Glutamatergic neuron (in vitro differentiated cells): ENCODE measurements at places on chromosomes 7 and 10. TPM values are rescaled to one million over a fixed set of nuclear protein-coding genes. Genes with fewer than 3 reads are reported as not detected.

DNA sequence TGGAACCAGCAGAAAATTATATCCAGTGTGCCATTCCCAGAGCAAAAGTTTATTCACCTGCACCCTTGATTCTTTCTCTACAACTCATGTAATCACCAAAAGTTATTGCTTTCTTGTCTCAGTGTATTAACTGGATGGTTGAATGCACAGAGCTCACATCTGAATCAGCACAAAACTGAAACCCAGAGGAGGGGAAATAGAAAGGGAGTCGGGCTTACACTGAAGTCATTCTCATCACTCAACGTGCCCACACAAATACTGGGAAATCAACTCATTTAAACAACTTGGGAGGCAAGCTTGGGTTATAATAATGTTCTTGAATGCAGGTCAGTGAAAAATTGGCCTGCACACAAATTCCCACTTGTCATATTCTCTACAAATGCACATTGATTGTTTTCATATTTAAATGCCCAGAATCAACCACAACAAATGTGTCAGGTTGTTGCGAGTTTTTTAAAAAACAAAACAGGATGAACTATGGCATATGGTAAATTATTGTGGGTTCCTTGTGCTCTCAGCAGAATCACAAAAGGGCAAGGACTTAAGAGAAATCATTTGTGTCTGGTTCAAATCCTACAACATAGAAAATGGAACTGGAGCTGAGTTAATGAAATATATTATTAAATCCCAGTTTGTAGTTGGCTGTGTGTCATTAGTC is 125.9 kb upstream of the NOBOX start:
- no peak overlapping the region for H3K4me3 ChIP-seq
- DNase-seq, result no peak
- H3K4me1 ChIP-seq, result no peaks in the 10 kb centered on the region
- no peaks in the 10 kb centered on the region for H3K27me3 ChIP-seq
- no peak overlapping the region for H3K27ac ChIP-seq

Gene RASSF4
- 137 TPM for total RNA-seq

DNA sequence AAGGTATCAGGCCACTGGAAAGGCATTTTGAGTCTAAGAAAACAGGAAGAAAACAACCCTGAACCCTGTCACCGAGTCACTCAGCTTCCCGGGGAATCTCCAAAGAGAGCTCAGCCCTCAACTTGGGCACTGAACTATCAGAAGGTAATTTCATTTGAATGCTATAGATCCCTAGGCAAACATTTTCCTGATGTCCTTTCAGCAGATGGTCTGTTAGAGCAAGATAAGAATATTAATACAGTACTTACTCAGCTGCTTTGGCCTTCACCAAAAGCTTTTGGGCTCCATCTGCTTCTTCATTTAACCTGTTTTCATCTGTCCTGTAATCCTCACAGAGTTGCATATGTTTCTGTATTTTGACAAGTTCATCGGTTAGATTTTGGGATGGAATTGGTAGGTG is 34.2 kb upstream of the LAMB1 start:
- no peaks in the 10 kb centered on the region for H3K36me3 ChIP-seq
- H3K4me3 ChIP-seq, result no peak overlapping the region
- H3K27me3 ChIP-seq, result peaks cover 2% of the 10 kb centered on the region
- peaks cover 16% of the 10 kb centered on the region for H3K4me1 ChIP-seq

Gene ACHE
- 30.0 TPM for total RNA-seq

- DNase-seq, result no peak
- H3K4me3 ChIP-seq, result no peak overlapping the region
- peaks cover 2% of the 10 kb centered on the region for H3K27me3 ChIP-seq
- H3K4me1 ChIP-seq, result peaks cover 17% of the 10 kb centered on the region
- H3K36me3 ChIP-seq, result peaks cover 6% of the 10 kb centered on the region
These were observed 21.5 kb downstream of the RBM33 start for GRCh38 chr7:155665957-155666287.

Gene LAMB4
- total RNA-seq, result not detected

Gene PSD
- total RNA-seq, result 88.5 TPM

- H3K4me3 ChIP-seq, result no peak overlapping the region
- H3K4me1 ChIP-seq, result no peaks in the 10 kb centered on the region
- peaks cover 2% of the 10 kb centered on the region for H3K27me3 ChIP-seq
- DNase-seq, result no peak
- H3K27ac ChIP-seq, result no peak overlapping the region
- no peaks in the 10 kb centered on the region for H3K36me3 ChIP-seq
These were observed 42.2 kb upstream of the EGR2 start for GRCh38 chr10:62858364-62858763.

Gene SFTPA1
- total RNA-seq, result not detected

Gene CRYGN
- total RNA-seq, result not detected

GRCh38 chr10:100896876-100897461 is 15.8 kb upstream of the SLF2 start:
- H3K27me3 ChIP-seq, result peaks cover 2% of the 10 kb centered on the region
- no peak overlapping the region for H3K4me3 ChIP-seq
- no peak for DNase-seq
- no peak overlapping the region for H3K27ac ChIP-seq
- no peaks in the 10 kb centered on the region for H3K36me3 ChIP-seq

- H3K36me3 ChIP-seq, result no peaks in the 10 kb centered on the region
- DNase-seq, result no peak
- no peak overlapping the region for H3K4me3 ChIP-seq
- H3K4me1 ChIP-seq, result no peaks in the 10 kb centered on the region
These were observed 15.8 kb downstream of the TMEM254 start for GRCh38 chr10:80094231-80094630.

DNA sequence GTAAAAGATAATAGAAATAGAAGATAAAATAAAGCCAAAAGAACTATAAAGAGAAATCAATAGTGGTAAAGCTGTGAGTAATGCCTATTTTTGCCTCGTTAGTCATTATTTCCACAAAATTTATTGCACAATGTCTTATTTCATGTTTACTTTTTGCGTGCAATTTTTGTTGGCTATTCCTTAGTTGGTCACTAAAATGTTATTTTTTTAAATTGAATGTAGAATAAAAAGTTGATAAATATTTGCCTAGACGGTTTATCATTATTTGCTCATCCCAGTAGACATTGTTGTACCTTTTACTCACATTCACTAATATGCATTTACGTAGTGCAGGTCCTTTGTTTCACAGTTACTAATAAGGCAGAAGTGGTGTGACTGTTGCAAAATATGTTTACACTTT is 227.8 kb upstream of the BMPER start:
- H3K36me3 ChIP-seq, result peaks cover 8% of the 10 kb centered on the region
- no peak overlapping the region for H3K4me3 ChIP-seq
- H3K4me1 ChIP-seq, result peaks cover 11% of the 10 kb centered on the region
- no peak for DNase-seq

Gene CUBN
- 0.32 TPM for total RNA-seq

GRCh38 chr7:15418264-15418663 is 143.6 kb downstream of the AGMO start:
- peaks cover 2% of the 10 kb centered on the region for H3K36me3 ChIP-seq
- no peak overlapping the region for H3K27ac ChIP-seq
- DNase-seq, result no peak
- no peaks in the 10 kb centered on the region for H3K27me3 ChIP-seq

Gene CLRN3
- not detected for total RNA-seq

GRCh38 chr10:97000487-97001182 is 168.5 kb downstream of the LCOR start:
- no peaks in the 10 kb centered on the region for H3K36me3 ChIP-seq
- no peak overlapping the region for H3K4me3 ChIP-seq
- no peak overlapping the region for H3K27ac ChIP-seq
- DNase-seq, result peak; percentile 45

DNA sequence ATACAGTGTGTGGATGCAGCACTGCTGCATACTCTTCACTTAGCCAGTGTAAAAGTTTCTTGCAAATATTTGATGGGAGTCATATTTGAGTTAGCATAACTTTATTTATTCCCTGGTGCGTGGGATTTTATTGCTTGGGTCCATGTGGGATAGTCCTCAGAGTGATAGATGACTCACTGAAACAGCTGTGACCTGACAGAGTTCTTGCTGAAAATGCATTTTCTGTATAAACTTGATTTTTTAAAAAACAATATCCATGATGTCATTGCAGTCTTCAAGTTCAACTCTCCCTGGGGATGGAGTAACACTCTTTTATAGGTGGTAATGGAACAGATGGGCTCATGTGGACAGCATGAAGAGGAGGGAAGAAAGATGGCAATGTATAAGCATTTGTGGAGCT is 310.0 kb downstream of the PPP1R3A start:
- no peak for DNase-seq
- H3K4me1 ChIP-seq, result peaks cover 2% of the 10 kb centered on the region
- no peak overlapping the region for H3K4me3 ChIP-seq
- peak overlapping the region; percentile 3 for H3K27ac ChIP-seq
- no peaks in the 10 kb centered on the region for H3K36me3 ChIP-seq
- no peaks in the 10 kb centered on the region for H3K27me3 ChIP-seq

GRCh38 chr10:4034907-4035598 is 250.0 kb upstream of the KLF6 start:
- no peaks in the 10 kb centered on the region for H3K36me3 ChIP-seq
- H3K4me1 ChIP-seq, result peaks cover 8% of the 10 kb centered on the region
- H3K27ac ChIP-seq, result no peak overlapping the region
- DNase-seq, result no peak

Gene MAP3K8
- 1.7 TPM for total RNA-seq

DNA sequence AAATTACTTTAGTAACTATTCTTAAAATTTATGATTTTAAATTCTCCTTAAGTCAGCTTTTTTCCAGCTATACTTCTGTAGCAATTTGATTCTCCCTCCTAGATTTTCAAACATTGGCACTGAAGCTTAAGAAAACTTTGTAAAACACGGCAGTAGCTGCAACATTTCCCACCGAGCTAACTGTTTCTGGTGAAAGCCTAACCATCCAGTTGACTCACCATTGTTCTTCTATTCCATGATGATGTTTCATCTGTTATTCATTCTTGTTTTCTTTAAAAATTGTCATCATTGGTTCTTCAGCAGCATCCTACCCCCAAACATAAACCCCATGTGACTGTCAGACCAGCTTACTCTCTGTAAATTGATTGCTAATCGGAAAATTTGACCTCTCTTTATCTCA is 312.3 kb downstream of the DGKB start:
- no peaks in the 10 kb centered on the region for H3K4me1 ChIP-seq
- H3K27ac ChIP-seq, result no peak overlapping the region
- H3K36me3 ChIP-seq, result no peaks in the 10 kb centered on the region
- DNase-seq, result no peak
- no peaks in the 10 kb centered on the region for H3K27me3 ChIP-seq

Gene SLIT1
- total RNA-seq, result 11.3 TPM

Gene ZPBP
- total RNA-seq, result not detected

DNA sequence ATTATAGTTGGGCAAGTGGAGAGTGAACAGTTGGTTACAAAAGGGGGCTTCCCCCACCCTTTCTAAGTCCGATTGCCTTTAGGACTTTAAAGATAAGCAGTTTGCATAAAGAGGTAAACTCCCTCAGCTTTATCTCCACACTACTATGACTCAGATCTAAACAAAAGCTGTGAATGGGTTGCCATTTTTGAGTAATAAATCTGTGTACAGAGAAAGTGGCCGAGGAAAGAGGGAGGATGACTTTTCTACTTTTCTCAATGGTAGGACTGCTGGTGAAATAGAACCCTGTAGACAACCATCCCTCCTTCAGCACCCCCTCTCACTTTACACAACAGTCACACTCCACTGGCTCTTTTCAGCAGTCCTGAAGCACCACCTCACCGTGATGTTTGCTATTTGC is 71.2 kb downstream of the DNMBP start:
- no peak overlapping the region for H3K27ac ChIP-seq
- peaks cover 24% of the 10 kb centered on the region for H3K36me3 ChIP-seq
- H3K4me1 ChIP-seq, result no peaks in the 10 kb centered on the region
- H3K27me3 ChIP-seq, result no peaks in the 10 kb centered on the region
- no peak overlapping the region for H3K4me3 ChIP-seq
- no peak for DNase-seq

- H3K27ac ChIP-seq, result no peak overlapping the region
- H3K27me3 ChIP-seq, result peaks cover 12% of the 10 kb centered on the region
- peaks cover 13% of the 10 kb centered on the region for H3K4me1 ChIP-seq
These were observed 4.9 kb downstream of the OPN4 start for GRCh38 chr10:86659161-86659691.

Gene ZNF488
- total RNA-seq, result 3.3 TPM

Gene PPP1R3A
- total RNA-seq, result not detected

- peak overlapping the region; percentile 88 for H3K4me3 ChIP-seq
- no peaks in the 10 kb centered on the region for H3K36me3 ChIP-seq
- H3K4me1 ChIP-seq, result peaks cover 67% of the 10 kb centered on the region
- peak overlapping the region; percentile 100 for H3K27ac ChIP-seq
- peak; percentile 20 for DNase-seq
- peaks cover 6% of the 10 kb centered on the region for H3K27me3 ChIP-seq
These were observed 67.6 kb downstream of the CDK6 start for GRCh38 chr7:92768501-92769393.

DNA sequence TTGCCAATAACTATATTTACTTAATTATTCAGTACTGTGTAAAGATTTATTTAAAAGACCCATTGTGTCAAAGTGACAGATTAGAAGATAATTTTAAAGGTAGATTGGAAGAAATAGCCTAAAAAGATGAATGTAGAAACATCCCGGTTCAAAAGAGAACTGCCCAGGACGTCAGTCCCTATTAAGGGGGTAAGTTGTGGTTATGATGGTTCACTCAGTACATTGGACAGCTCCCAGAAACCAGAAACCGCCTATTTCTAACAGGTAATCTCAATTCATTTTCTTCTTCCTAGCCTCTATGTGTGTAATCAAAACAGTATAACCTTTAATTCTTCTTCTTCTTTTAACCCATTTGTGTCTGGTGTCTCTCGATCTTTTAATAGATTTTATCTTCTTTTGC is 1.5 kb upstream of the FERD3L start:
- H3K36me3 ChIP-seq, result no peaks in the 10 kb centered on the region
- H3K4me1 ChIP-seq, result peaks cover 19% of the 10 kb centered on the region
- DNase-seq, result no peak
- H3K27ac ChIP-seq, result no peak overlapping the region

DNA sequence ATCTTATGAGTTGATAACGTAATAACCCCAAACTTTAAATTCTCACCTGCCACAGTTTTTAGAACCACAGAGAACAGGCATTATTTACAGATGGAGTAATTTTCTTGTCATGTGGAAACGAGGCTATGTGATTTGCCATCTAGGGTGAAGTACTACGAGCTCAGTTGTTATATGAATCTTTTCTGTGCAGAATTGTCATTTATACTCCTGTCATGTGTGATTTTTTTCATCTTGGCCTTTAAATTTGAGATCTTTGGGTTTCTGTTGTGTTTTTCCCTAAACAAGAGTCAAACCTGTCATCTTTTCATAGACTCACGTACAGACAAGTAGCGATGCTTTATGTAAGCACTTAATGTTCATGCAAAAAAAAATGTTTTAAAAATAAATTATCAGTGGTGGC is 153.7 kb upstream of the TAC1 start:
- no peaks in the 10 kb centered on the region for H3K36me3 ChIP-seq
- no peak for DNase-seq
- H3K27me3 ChIP-seq, result no peaks in the 10 kb centered on the region
- H3K4me1 ChIP-seq, result no peaks in the 10 kb centered on the region
- no peak overlapping the region for H3K27ac ChIP-seq

GRCh38 chr10:609868-610545 is 79.5 kb downstream of the DIP2C start:
- H3K27ac ChIP-seq, result peak overlapping the region; percentile 64
- H3K27me3 ChIP-seq, result peaks cover 17% of the 10 kb centered on the region
- peaks cover 53% of the 10 kb centered on the region for H3K4me1 ChIP-seq
- no peak for DNase-seq
